A549 treated with AZD2906 at 1 μM for 4 hours (cell line): ENCODE measurements at places on chromosomes 13 and 19. TPM values are rescaled to one million over a fixed set of nuclear protein-coding genes. Genes with fewer than 3 reads are reported as not detected.

The MIER2 gene
- total RNA-seq: 14.0 to 20.1 TPM (median 18.9 TPM) in 5 replicates

The PSMD8 gene
- 460 to 520 TPM (median 485 TPM) in 5 replicates for total RNA-seq

The DPRX gene
- not detected in 5 replicates for total RNA-seq

The OR7C1 gene
- total RNA-seq: not detected in 5 replicates

The KLK15 gene
- not detected in 5 replicates for total RNA-seq

The NEK5 gene
- total RNA-seq: 0.07 to 0.13 TPM (median 0.07 TPM) in 4 of 5 replicates, not detected in the other

The EXOSC5 gene
- 75.5 to 104 TPM (median 95.7 TPM) in 5 replicates for total RNA-seq

The GRWD1 gene
- 109 to 124 TPM (median 114 TPM) in 5 replicates for total RNA-seq

The CD177 gene
- 0.05 to 0.18 TPM (median 0.12 TPM) in 4 of 5 replicates, not detected in the other for total RNA-seq

The NLRP7 gene
- total RNA-seq: 0.01 to 0.13 TPM (median 0.02 TPM) in 3 of 5 replicates, not detected in the others

The EID2B gene
- 6.5 to 9.7 TPM (median 7.7 TPM) in 5 replicates for total RNA-seq

The KLF1 gene
- total RNA-seq: 0.05 TPM in 1 of 5 replicates, not detected in the others

The AP1M2 gene
- 26.1 to 54.3 TPM (median 40.6 TPM) in 5 replicates for total RNA-seq

The CYSLTR2 gene
- not detected in 5 replicates for total RNA-seq

The IER2 gene
- 29.4 to 45.0 TPM (median 38.4 TPM) in 5 replicates for total RNA-seq

The OR10H1 gene
- not detected in 5 replicates for total RNA-seq

The ZNF730 gene
- total RNA-seq: not detected in 5 replicates

The CABP5 gene
- total RNA-seq: not detected in 5 replicates

The PCDH20 gene
- not detected in 5 replicates for total RNA-seq

The FNDC3A gene
- total RNA-seq: 16.7 to 27.5 TPM (median 21.7 TPM) in 5 replicates

The LILRB1 gene
- 0.02 to 0.03 TPM in 2 of 5 replicates, not detected in the others for total RNA-seq

The TEX26 gene
- total RNA-seq: not detected in 5 replicates

The KLK14 gene
- total RNA-seq: 0.17 to 0.61 TPM (median 0.33 TPM) in 5 replicates

The LILRA1 gene
- total RNA-seq: not detected in 5 replicates

The PCP2 gene
- total RNA-seq: 0.23 TPM in 1 of 5 replicates, not detected in the others

The PTGIR gene
- total RNA-seq: 0.03 to 0.09 TPM in 2 of 5 replicates, not detected in the others

The NLRP5 gene
- total RNA-seq: 0.02 to 0.07 TPM (median 0.05 TPM) in 4 of 5 replicates, not detected in the other

The C13orf42 gene
- not detected in 5 replicates for total RNA-seq

The IGFL3 gene
- total RNA-seq: 0.16 to 0.25 TPM (median 0.17 TPM) in 3 of 5 replicates, not detected in the others

The NLRP9 gene
- not detected in 5 replicates for total RNA-seq

The NDUFA3 gene
- total RNA-seq: 164 to 263 TPM (median 226 TPM) in 5 replicates

The TINCR gene
- total RNA-seq: 2.2 to 3.5 TPM (median 2.6 TPM) in 5 replicates

The PPP1R37 gene
- 31.6 to 44.7 TPM (median 43.0 TPM) in 5 replicates for total RNA-seq

The ZNF135 gene
- not detected in 5 replicates for total RNA-seq

The ZNF846 gene
- 0.66 to 1.7 TPM (median 0.80 TPM) in 5 replicates for total RNA-seq

The C13orf46 gene
- 0.11 to 0.41 TPM (median 0.23 TPM) in 5 replicates for total RNA-seq

The PSG7 gene
- 0.06 to 0.11 TPM (median 0.08 TPM) in 3 of 5 replicates, not detected in the others for total RNA-seq

The TGFBR3L gene
- 0.63 to 2.0 TPM (median 1.7 TPM) in 5 replicates for total RNA-seq

The ZNF534 gene
- total RNA-seq: not detected in 5 replicates

The KIR2DL4 gene
- total RNA-seq: not detected in 5 replicates

The CYP4F2 gene
- 0.05 to 0.24 TPM (median 0.11 TPM) in 5 replicates for total RNA-seq

The CCL25 gene
- total RNA-seq: not detected in 5 replicates

The CCDC122 gene
- total RNA-seq: 2.2 to 3.2 TPM (median 2.9 TPM) in 5 replicates

The NCR1 gene
- total RNA-seq: not detected in 5 replicates
